OCI-LY7 (cell line): ENCODE measurements at places on chromosomes 7 and 10.
A peak's percentile ranks its signal among the peaks of the same experiment; 100 is the strongest.

GRCh38 chr10:97737770-97738265 is 890 bp downstream of the ZFYVE27 start:
- no peak for DNase-seq

DNA sequence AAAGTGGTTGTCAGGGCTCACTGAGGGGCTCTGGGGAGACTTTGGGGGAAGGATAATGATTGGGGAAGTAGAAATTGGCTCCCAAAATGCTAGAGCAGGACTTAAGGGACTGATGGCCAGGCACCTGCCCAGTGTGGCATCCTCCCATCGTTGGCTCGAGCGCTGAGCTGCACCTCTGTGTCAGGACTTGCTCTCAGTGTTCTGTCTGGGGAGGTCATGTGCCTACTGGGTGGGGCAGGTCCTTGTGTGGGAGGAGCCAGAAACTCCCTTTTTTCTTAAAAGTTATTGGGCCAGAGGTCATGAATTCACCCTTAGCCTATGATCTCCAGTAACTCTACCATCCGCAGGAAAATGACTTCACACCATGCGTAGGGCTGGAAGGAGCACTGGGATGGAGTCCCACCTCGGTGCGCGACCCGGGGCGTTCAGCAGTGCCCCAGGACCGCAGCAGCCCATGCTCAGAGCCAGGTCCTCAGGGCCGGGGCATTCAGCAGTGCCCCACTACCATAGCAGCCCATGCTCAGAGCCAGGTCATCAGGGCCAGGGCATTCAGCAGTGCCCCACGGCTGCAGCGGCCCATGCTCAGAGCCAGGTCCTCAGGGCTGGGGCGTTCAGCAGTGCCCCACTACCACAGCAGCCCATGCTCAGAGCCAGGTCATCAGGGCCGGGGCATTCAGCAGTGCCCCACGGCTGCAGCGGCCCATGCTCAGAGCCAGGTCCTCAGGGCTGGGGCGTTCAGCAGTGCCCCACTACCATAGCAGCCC is 221.9 kb downstream of the EBF3 start:
- DNase-seq: no peak

GRCh38 chr10:133261726-133262325 is 14.8 kb downstream of the ADAM8 start:
- DNase-seq: peak; percentile 84

- no peak for DNase-seq
Observed at GRCh38 chr10:97831259-97831658, 18.4 kb upstream of the GOLGA7B start.

DNA sequence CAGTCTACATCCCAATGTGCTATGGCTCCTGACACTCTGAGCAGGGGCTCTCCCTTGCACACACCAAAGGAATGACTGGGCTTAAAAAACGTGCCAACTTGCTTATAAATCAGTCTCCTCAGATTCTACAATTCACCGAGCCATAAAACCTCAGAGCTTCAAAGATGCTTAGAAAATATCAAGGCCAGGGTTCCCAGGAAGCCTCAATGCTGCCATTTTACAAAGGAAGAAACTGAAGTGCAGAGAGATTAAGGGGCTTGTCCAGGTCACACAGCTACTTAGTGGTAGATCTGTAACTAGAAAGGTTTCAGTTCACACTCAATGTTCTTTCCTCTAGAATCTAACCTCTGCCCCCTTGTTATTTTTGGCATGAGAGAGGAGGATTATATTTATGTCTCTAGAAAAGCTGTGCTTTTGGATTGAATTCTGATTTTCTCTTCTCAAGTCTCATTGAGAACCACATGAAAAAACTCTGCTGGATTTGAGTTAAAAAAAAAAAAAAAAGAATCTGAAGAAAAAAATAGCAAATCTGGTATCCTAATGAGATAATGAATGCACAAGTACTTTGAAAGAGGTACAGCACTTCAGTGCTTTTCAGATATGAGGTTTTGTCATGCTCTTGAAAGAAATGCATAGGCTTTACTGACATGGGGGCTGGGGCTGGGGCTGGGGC is 22.3 kb upstream of the TSPAN33 start:
- DNase-seq: no peak

- DNase-seq: no peak
Observed at GRCh38 chr10:34906067-34906965, 91.2 kb upstream of the PARD3 start.

GRCh38 chr10:70879207-70879606 is 9.2 kb downstream of the PCBD1 start:
- DNase-seq: no peak

GRCh38 chr10:47121336-47121735 is 178.7 kb upstream of the GDF10 start:
- DNase-seq: no peak

DNA sequence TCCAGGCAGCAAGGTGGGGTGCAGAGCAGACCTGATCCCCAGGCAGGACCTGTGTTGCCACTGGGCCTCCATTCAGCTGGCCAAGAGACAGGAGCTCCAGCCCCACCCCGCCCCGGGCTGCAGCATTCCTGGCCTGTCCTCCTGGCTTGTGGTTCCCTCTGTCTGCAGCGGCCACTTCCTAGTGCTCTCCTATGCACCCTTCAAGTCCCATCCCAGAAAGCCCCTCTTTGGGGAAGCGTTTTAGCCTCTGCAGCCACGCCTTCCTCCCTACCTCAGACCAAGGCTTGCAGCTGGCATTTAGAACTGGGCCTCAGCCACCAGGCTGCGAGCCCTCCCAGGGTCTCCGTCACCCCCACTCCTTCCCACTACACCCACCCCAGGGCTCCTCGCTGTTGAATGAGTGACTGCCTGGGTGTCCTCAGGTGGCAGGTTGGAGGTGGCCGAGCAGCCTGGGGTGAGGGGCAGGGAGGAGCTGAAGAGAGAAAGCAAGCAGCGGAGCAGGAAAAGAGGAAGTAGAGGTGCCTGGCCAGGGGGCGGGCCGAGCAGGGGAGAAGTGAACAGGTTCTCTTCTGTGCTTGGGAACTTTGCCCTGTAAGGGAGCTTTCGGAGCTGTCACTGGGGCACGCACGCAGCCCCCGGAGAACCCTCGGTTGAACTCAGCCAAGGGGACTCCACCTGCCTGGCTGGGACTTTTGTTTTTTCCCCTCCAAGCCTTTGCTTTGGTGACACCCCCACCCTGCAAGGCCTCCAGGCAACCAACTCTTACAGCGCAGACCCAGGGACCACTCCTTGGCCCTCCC is 109.1 kb upstream of the TNRC18 start:
- DNase-seq: peak; percentile 91

DNA sequence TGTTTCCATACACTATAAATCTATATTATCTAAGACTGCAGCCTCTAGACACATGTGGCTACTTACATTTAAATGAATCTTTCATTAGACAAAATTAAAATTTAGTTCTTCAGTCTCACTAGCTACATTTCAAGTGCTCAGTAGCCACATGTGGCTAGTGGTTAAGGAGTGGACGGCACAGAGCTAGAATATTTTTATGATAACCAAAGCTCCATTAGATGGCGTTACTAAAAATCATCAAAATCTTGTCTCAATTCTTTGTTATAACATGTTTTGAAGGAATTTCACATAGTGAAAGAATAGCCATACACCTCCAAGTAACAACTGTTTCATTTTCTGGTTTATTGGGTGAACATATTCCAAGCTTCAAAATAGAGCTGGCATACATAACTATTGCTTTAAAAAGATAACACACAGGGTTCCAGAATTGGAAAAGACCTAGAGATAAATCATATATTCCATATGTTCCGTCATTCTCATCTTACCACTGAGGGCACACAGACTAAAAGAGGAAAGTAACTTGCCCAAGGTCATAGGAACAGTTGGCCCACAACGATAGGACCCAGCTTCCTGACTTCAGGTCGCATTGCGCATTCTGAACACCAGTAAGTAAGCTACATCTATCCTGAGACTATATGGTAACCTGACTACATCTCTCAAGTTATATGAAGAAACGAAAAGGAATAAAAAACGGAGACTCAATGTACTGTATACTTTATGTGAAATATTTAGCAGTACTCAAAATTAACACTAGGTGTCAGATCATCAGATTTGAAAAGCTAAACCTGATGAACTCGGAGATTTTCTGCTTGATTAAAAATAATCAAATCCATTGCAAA is 66.6 kb downstream of the CAV1 start:
- peak; percentile 16 for DNase-seq

DNA sequence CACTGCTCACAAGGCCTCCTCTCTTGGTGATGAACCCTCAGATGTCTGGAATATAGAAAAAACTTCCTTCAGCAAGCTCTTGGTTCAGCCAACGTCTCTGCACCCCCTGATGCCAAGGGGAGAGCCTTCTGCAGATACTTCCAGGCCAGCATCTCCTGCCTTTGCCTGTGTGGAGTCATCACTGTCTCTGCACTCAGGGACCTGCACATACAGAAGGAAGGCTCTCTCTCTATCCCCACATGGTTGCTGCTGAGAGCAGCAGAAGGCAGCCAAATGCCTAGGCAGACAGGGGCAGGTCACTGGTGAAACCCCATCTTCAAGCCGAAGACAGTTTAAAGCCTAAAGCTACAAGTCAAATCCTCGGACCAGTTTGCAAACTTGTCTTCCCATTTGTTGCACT is 137.6 kb downstream of the WDR11 start:
- DNase-seq: no peak

GRCh38 chr10:17622061-17622460 is 4.9 kb upstream of the HACD1 start:
- DNase-seq: no peak

DNA sequence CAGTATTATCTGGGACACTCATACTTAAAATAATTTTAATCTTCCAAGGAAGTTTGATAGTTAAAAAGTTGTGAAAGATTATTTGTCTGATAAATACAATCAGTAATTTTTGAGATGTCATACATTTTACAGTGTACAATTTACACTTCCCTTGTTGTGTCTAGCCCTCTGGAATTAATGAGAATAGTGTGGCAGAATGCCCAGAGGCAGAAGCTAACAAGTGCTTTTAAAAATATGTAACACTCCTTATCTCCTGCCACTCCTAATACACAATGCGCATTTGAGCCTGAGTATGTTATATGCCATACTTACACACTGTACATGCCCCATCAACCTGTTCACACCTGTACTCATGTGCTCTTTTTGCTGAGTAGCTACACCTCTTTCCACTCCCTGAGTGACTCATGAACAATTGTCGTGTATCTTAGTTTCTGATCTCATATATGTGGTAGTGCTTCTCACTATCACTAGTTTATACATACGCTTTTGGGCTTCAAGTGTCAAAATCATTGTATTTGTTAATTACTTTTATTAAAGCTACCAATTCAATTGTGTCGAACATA is 106.9 kb upstream of the GNAI1 start:
- DNase-seq: no peak

GRCh38 chr7:137196648-137197047 is 146.9 kb downstream of the PTN start:
- no peak for DNase-seq

- DNase-seq: peak; percentile 36
Observed at GRCh38 chr10:102001435-102002068, 54.4 kb downstream of the ARMH3 start.

GRCh38 chr10:124820121-124820520 is 18.5 kb downstream of the ABRAXAS2 start:
- no peak for DNase-seq

DNA sequence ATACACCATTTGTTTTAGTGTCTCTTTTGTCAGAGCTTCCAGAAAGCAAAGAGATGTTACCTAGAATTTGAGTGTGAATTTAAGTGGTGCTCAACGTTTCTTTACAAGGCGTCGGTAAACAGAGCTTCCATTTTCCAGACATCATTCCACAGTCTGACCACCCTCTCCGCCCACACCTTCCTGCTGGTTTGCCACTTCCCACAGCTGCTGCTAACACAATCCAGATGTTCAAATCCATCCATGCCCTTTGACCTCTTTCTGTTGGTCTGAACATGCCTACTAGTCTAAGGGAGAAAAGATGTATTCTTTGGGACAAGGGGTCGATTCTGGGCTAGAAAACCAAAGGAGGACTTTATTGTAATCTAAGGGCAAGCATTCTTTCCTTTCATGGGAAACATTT is 86.1 kb downstream of the FAM107B start:
- no peak for DNase-seq

DNA sequence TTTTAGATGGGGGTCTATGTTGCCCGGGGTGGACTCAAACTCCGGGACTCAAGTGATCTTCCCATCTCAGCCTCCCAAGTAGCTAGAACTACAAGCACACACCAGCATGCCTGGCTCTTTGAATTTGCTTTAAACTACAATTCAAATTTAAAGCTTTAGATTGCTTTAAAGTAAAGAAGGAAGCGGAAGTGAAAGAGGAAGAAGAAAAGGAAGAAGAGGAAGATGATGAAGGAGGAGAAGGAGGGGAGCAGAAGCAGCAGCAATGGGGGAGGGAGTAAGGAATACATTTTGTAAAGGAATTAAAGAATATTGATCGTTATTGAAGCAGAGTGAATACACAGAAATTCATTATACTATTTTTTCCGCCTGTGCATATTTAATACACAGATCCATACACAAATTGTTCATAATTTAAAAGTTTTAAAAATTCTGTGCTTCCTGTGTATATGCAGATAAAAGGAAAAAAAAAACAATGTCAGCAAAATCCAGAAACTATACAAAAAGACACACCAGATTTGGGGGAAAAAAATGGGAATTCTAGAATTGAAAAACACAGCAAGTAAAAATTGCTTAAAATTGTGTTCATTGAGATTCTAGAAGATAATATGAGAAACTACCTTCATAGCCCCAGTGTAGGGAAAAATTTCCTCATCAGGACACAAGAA is 60.8 kb upstream of the KCNMA1 start:
- DNase-seq: no peak

GRCh38 chr7:90111-91063 is 102.0 kb upstream of the FAM20C start:
- no peak for DNase-seq

- peak; percentile 72 for DNase-seq
Observed at GRCh38 chr7:94054130-94054529, 50.0 kb upstream of the BET1 start.

- no peak for DNase-seq
Observed at GRCh38 chr7:82851121-82851520, 311.6 kb downstream of the PCLO start.

DNA sequence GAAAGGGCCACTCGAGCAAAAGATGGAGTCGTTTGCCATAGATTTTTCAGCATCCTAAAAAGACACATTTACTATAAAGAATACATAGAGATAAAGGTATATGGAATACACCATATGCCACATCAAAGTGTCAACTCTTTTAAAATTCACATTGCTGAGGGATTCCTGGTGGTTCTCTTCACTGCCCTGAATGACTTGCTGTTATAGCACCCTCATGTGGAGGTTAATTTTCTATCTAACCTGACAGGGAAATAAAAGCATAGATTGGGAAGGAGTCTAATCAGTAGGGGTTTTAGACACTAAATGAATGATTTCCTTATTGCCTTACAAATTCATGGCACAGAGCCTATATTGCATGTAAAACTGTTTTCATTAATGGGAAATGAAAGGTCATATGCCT is 25.9 kb downstream of the DNAH11 start:
- DNase-seq: peak; percentile 34

- DNase-seq: no peak
Observed at GRCh38 chr10:118271671-118272070, 70.5 kb downstream of the FAM204A start.

GRCh38 chr7:85237721-85238120 is 50.9 kb upstream of the SEMA3D start:
- no peak for DNase-seq
